ENCODE measurements at places on chromosomes 12 and 14.

DNA sequence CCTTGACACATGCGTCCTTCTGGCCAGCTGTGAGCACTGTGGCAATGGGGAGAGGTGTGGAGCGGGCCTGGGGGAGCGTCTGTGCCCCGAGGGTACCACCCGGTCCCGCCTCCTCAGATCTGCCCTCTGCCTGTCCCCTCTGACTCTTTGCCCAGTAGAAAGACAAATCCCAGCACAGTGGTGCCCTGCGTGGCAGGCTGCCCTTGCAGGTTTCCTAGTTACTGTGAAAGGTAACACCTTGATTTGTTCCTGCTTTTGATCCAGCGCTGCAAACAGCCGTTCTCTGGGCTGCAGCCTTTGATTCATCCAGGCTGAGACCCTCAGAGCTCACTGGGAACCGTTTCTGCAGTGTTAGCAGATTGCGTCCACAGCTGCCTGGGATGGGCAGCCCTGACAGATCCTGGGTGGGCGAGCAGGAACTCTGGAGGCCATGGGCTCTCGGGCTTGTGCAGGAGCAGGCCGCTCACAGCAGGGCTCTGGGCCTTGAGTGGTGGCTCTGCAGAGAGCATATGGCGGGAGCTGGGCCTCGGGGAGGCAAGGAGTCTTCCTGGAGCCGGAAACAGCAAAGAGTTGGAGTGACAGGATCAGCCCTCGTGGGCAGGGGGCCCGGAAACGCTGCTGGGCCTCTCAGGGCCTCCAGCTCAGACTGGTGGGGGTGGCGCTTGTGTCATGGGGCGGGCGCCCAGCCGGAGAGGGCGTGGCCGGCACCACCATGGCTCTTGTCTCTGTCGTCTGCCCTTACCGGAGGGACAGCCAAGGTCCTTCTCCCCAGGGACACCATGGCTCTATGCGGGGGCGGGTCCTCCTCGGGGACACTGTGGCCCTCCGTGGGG is 16.6 kb downstream of the FBRSL1 start:
- DNase-seq, result no peak

GRCh38 chr14:102785595-102785963 is 8.3 kb downstream of the TRAF3 start:
- no peak for DNase-seq

DNA sequence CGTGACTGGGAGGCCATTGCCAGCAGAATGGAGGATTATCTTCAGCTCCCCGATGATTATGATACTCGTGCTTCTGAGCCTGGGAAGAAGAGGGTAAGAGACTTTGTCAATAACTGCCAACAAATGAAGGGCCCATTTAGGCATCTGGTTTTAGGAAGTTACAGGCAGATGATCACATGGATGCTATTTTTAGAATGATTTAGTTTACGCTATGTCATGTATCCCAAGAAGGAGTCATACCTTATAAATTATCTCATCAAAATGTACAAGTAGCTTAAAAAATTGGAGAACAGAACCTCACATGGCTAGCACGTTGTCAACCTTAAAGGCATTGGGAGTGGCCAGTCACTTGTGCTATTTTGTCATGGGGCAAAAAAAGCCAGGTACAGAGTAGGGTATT is 46.7 kb downstream of the PROX2 start:
- no peak for DNase-seq

DNA sequence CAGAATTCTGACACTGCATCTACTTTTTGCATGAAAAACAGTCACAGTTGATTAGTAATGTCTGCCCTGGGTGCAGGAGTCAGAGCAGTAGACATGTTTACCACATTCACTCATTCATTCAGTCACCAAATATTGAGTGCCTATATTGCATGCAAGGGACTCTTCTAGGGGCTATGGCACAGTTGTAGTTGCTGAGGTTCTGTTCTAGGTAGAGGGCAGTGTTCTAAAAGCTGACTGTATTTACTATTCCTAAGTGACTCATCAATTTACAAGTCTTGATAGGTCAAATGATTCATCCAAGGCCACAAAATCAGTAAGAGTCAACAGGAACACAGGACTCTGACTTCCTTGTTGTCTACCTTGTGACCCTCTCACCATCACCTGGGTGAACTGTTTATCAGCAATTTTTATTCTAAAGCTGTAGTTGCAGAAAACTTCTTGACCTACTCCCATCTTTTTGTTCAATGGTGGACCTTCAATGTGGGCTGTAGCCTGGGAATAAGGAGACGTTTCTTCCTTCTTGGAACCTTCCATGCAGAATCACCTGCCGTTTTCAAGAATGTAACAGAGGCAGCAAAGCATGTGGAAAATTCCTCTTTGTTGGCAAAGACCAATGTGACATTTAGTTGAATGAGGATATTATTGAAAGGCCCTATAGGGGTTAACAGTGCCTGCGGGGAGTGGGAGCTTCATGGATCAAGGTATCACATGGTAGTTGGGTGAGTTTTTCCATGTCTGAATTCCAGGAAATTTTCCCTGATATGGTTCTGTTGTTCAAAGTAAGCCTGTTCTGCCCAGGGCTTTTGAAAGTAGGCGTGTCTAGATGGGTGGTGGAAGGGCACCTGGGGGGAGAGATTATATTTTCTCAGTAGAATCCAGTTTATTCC is 223.2 kb downstream of the KTN1 start:
- no peak for DNase-seq

- no peak for DNase-seq
Measured at GRCh38 chr12:64473176-64473575, 21.3 kb downstream of the TBK1 start.

- no peak for DNase-seq
Measured at GRCh38 chr12:90129366-90130030, 420.9 kb upstream of the ATP2B1 start.
